ENCODE measurements at places on chromosomes 12 and 14.

DNA sequence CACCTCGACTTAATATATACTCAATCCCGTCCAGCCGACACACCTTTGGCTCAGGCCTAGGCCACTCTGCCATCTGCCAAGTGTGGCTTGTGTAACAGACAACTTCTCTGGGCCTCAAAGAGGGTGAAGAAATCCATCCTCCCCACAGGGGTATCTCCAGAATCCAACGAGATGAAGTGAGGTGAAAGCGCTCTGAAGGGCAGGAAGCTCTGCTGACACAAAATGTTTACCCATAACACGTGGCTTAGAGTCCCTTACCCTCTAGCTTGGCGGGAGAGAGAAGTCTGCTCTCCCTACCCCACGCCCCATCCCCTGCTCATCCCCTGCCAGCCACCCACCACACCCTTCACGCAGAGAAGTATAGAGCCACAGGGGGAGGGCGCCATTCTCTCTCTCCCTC lies 13.0 kb downstream of the ZBTB39 start:
- no peak for DNase-seq

- no peak for DNase-seq
Measured at GRCh38 chr14:75249251-75249957, 29.2 kb upstream of the FOS start.

- DNase-seq: no peak
Measured at GRCh38 chr12:107558816-107559382, 126.7 kb upstream of the PWP1 start.

- no peak for DNase-seq
Measured at GRCh38 chr12:120006258-120006975, 17.4 kb downstream of the BICDL1 start.

DNA sequence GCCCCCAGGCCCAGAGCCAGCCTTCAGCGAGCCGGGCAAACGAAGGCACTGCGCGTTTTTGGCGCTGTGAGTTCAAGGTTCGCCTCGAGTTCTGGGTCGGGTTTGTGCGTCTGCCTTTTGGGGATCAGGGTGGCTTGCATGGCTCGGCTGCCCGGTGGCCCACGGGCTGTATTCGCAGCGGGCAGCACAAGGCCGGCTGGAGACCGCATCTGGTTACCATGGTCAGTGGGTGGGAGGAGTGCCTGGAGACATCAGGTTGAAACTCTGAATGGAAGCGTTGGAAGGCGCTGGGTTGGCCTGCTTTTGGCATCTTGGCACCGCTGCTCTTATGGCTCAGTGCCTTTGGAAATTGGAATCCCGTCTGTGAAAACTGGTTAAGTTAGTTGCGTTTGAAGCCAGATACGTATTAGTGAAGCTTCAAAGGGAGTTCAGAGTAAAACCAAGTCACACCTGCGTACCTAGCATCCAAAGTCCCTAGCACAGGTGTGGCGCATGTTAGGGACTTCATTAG lies 50.9 kb downstream of the SNAPC1 start:
- DNase-seq: peak; percentile 73

- DNase-seq: peak; percentile 24
Measured at GRCh38 chr12:1915082-1915968, 3.1 kb downstream of the CACNA2D4 start.

- no peak for DNase-seq
Measured at GRCh38 chr14:28303248-28303647, 463.3 kb upstream of the FOXG1 start.

DNA sequence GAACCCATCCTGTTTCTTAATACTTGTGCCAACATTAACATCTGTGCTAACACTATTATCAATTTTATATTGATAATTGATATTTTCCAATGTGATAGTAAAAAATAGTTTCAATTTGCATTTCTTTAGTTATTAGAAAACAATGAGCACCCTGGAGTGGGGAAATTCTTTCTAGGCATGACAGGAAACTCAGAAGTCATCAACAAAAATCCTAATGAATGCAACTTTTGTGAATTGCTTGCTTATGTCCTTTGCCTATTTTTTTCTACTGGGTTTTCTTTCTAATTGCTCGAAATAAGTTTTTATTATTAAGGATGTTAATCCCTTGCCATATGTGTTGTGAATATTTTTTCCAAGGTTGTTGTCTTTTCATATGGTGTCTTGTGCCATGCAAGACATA lies 18.1 kb upstream of the WDR20 start:
- no peak for DNase-seq

DNA sequence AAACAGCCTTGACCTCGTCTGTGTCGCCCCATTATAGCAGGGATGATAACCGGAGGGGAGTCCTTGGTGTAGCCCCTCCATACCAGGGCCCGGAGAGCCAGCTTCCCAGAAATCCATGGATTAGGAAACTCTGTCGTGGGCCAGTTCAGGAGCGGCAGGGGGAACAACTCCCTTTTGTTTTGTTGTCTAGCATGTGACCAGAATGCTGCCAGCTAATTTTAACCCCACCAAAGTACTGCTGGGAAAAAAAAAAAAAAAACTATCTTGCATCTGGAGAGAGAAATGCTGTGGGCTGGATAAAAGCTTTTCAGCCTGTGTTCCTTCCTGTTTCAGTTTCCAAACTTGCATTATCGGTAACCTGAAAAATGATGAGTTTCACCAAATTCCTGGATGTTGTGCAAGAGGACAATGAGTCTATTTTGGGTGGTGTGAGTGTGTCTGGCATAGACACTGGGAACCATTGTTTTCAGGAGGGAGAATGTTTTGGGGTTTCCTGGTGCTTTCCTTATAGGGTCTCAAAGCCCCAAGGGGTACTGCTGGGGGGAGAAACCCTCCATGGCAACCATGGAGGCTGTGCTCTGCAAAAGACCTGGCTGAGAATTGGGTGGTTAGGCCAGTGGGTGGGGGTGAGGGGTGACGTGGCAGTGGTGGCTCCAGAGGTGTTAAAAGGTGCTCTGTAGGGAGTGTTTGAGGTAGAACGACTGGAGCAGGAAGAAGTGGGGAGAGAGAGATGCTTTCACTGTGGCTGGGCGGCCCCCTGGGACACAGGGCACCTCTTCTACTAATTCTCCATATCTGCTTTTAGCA lies 14.9 kb upstream of the IRF2BPL start:
- DNase-seq: no peak

DNA sequence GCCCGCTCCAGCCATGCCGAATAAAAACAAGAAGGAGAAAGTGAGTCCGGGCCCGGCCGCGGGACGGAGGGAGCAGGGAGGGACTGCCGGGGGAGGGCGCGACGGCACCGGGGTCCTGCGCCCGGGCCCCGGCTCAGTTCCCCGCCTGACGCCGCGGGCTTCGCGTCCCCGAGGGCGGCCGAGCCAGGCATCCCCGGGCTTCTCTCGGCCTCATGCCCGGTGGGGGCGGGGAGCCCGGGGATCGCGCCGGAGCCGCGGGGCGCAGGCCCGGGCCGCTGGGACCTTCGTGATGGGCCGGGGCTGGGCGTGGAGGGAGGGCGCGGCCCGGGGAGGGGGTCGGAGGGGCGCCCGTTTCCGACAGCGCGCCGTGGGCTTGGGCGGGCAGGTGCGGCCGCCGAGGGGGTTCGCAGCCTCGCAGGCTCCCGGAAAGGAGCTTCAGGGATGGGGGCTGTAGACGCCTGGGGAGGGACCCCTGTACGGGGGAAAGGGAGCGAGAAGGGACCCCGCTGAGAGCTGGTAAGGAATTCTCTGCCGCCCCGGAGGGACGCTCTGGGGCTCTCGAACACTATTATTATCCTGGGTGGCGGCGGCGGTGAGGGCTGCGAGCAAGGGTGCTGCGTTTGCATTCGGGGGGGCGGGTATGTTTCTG lies 496 bp downstream of the PPP2R5C start:
- peak; percentile 80 for DNase-seq

DNA sequence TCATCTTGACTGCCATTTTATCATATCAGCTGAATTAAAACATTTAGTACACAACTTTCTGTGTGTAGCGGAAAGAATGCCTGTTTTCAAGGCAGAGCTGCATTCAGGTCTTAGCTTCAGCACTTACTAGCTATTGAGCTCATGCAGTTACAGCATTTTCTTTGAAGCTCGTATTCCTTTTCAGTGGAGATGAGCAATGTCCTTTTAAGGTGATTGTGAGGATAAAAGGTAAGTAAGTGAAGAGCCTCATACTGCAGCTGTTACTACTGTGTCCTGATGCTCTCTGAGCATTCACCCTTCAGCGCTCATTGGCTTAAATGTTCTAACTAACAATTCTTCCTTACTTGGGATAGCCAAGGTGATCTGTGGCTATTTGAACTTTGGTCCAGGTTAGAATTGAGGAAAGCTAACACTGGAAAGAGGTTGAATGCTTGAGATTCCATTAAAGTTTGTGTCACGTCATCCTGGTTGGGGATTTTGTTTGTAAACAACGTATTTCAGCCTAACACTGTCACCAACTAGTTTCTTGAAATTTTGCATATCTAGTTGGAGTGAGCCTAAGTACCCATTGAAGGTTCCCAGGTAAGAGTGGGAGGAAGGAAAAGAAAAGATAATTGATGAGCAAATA lies 71.4 kb downstream of the PAPOLA start:
- DNase-seq: no peak

GRCh38 chr14:49703965-49704364 lies 11.0 kb downstream of the KLHDC1 start:
- DNase-seq: no peak

- DNase-seq: peak; percentile 40
Measured at GRCh38 chr12:131204416-131205274, 250.9 kb downstream of the ADGRD1 start.

GRCh38 chr12:124856842-124857178 lies 6.9 kb downstream of the SCARB1 start:
- no peak for DNase-seq

DNA sequence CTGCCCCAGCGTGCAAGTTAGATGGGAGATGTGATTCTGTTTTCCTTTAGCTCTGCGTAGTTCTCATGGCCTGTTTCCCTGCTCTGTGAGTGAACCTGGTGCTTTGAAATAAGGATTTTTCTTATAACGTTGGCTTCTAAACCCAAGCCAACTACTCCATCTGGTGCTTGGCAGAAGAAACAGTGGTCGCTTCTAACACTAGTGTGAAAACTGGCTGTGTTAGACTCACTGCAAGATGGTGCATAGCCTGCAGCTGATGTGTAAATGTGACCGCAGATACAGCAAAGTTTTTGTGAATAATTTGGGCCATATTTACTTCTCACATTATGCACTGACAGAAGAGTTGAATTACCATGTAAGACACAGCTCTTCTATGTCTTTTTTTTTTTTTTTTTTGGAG lies 12.2 kb downstream of the GTF2H3 start:
- DNase-seq: no peak

GRCh38 chr12:32756476-32757066 lies 874 bp upstream of the YARS2 start:
- DNase-seq: peak; percentile 5

GRCh38 chr12:89064151-89064550 lies 288.1 kb downstream of the DUSP6 start:
- DNase-seq: no peak

DNA sequence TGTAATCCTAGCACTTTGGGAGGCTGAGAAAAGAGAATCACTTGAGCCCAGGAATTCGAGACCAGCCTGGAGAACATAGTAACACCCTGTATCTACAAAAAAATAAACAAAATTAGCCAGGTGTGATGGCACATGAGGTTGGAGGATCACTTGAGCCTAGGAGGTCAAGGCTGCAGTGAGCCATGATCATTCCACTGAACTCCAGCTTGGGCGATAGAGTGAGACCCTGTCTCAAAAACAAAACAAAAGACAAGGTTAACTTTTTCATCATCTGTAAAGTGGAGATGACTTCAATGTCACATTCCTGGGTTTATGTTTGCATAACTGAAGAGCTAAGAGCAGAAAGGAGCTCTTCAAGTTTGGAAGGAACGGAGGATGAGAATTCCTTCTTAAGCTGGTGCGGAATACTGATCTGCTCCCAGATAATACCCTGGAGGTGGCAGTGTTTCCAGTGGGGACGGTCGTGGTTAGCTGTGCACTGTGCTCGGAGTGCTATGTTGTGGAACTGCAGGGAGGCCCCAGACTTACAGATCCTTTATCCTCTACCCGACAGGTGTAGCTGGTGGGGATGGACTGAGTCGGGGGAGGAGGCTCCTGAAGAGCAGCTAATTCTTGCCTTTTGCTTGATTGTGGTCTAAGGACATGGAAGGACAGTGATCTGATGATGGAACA lies 22.5 kb upstream of the BICD1 start:
- no peak for DNase-seq

DNA sequence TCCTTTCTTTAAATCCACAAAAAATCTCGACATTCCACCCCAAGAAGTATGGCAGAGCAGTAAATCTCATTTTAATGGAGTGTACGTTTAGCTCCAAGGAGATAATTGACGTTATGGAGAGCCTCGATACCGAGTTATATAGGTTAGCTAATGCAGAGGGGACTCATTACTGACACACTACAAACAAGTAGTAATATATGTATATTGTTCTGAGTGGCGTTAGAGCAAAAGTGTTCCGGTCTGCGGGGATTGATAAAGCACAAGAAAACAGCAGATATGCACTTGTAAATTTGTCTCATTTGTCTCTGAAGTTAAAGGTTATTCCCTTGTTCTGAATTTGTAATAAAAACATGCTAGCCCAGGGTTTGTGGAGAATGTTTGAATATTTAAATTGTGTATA lies 84.1 kb downstream of the BCL11B start:
- no peak for DNase-seq

GRCh38 chr14:48247977-48248376 lies 572.6 kb upstream of the MDGA2 start:
- DNase-seq: no peak

- DNase-seq: no peak
Measured at GRCh38 chr14:22923746-22924145, 4.8 kb upstream of the RBM23 start.

GRCh38 chr12:58745348-58746125 lies 174.8 kb downstream of the LRIG3 start:
- DNase-seq: no peak

- DNase-seq: no peak
Measured at GRCh38 chr14:60691383-60692113, 32.6 kb downstream of the SIX4 start.

GRCh38 chr12:78331753-78332152 lies 501.1 kb downstream of the NAV3 start:
- DNase-seq: no peak

- peak; percentile 92 for DNase-seq
Measured at GRCh38 chr12:6825398-6826124, 2.6 kb upstream of the P3H3 start.

GRCh38 chr14:51822499-51822898 lies 37.9 kb upstream of the GNG2 start:
- DNase-seq: no peak

- DNase-seq: no peak
Measured at GRCh38 chr14:104315625-104316024, 177.2 kb downstream of the KIF26A start.

- no peak for DNase-seq
Measured at GRCh38 chr12:18415227-18415626, 153.9 kb downstream of the PIK3C2G start.

- DNase-seq: no peak
Measured at GRCh38 chr14:67332468-67332867, 27.1 kb downstream of the ATP6V1D start.

- DNase-seq: no peak
Measured at GRCh38 chr12:3149515-3150307, 72.5 kb downstream of the TSPAN9 start.

GRCh38 chr14:85475113-85475512 lies 54.8 kb upstream of the FLRT2 start:
- no peak for DNase-seq

All from SK-N-SH (cell line).